ENCODE measurements at places on chromosomes 1 and 21.

- DNase-seq: no peak
Observed at GRCh38 chr1:6466023-6466422, at the start of gene TNFRSF25. TNFRSF25 (minus strand) TSS chr1:6466173; CDS start chr1:6466107, 66 bp downstream.

- peak; percentile 40 for DNase-seq
Observed at GRCh38 chr1:7587108-7587772, 183.9 kb upstream of the VAMP3 start.

DNA sequence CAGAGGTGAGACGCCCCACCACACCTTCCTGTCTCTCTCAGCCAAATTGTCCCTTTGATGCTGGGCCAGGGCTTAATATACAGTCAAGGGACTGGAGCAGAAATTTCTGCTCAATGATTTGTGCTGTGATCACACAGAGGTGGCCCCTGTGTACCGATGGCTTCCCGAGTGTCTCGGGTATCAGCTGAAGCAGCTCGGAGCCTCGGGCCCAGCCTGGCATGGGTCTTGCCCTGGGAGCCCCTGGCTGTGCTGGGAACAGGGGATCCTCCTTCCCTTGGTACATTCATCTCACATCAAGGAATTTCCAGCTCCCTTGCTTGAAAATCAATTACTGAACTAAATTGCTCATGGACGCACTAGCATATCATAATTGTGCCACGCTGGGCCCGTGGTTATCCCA lies 148.8 kb upstream of the C1orf174 start:
- DNase-seq: no peak

DNA sequence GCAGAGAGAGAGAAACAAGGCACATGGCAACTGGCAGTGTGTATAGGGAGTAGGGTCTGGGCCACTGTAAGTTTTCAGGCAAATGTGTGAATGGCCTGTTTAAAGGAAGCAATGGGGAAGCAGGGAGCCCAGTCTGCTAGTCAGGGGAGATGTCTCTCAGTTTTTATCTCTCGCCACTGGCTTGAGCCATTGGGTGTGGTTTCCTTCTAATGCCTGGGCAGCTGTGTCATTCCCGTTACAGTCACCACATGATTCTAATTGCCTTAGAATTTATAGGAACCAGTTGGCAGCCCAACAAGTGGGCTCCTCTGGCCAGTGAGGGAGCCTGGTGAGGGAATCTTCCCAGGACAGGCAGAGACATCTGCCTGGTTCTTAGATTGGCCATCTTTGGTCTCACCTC lies 182.4 kb downstream of the DISC1 start:
- no peak for DNase-seq

GRCh38 chr1:145946477-145946986 lies 11.3 kb downstream of the LIX1L start:
- DNase-seq: no peak

GRCh38 chr1:108611984-108612383 lies 48.9 kb downstream of the HENMT1 start:
- no peak for DNase-seq

GRCh38 chr1:167703557-167703956 lies 18.2 kb upstream of the MPZL1 start:
- no peak for DNase-seq

DNA sequence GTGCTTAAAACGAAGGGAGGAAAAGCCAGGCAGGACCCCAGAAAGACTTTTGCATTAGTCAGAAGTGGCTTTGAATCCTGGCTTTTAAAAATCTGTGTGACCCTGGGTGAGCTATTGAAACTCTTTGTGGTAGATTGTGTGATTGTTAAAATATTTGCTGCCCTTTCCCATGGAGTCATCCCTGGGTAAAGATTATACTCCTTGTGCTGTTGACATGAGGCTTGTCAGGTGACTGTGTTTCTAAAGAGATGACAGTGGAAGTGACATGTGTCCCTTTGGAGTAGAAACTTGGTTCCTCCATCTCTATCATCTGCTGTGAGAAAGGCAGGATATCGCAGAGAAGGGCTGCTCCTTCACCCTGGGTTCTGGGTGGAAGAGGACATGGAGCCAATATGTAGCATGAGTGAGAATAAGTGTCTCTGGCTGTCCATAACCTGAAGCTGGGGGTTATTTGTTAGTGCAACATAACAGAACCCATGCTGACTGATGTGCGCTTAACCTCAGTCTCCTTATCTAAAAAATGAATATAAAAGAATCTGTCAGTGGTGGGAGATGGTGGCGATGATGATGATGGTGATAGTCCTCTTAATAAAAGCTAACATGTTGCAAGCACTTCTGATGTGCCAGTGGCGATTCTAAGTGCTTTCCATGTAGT lies 187.6 kb downstream of the RHOU start:
- DNase-seq: no peak

Measured in upper lobe of right lung (tissue), 1 donor.